ENCODE measurements at places on chromosomes 7 and 10.

GRCh38 chr7:109873296-109873695 lies 1217.6 kb upstream of the LRRN3 start:
- DNase-seq = peak; percentile 55

DNA sequence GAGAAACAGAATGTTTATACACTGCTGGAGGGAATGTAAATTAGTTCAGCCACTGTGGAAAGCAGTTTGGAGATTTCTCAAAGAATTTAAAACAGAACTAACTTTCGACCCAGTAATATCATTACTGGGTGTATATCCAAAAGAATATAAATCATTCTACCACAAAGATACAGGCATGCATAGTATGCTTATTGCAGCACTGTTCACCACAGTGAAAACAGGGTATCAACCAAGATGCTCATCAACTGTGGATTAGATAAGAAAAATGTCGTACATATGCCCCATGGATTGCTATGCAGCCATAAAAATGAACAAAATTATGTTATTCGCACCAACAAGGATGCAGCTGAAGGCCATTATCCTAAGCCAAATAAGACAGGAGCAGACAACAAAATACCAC lies 343.1 kb upstream of the KCND2 start:
- no peak for DNase-seq

DNA sequence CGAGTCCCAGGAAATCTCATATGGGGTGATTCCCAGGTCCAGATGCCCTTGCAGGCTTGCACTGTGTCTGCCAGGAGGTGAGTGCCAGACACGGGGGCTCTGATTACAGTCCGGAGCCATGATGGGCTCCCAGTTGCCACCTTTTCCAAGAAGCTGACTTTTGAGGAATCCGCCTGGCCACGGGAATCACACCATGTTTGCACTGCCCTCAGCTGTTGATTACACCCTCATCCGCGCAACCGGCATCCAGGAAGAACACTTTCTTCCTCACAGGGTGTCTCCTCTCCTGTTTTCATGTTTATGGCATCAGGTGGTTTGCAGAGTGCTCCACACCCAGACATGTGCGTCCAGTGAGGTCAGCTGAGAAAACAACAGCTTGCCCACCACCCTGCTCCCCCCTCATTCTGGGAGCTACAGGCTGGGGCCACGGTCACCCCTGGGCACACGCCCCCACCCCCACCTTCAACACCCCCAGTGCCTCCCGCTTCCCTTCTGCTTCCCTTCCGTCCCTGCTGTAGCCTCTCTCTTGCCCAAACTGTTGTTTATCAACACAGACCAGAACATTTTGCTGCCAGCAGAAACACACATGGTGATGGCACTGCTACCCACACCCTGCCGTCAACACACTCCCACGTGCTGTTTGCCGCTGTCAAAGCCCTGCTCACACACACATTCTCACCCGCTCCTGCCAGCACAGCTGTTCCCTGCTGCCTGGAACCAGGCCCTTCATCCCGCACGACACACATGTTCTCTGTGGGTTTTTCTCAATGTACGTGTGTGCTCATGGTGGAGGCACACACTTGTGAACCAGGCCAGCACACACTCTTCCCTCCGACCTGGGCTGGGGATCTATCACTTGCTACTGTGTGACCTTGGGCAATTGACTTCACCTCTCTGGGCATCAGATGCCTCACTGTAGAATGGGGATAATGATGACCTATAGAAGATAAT lies 35.8 kb downstream of the DDIT4 start:
- DNase-seq = peak; percentile 86

GRCh38 chr7:56026538-56026937 lies 24.7 kb downstream of the PSPH start:
- DNase-seq = no peak

Data from colonic mucosa (tissue), 4 donors.